ENCODE measurements at places on chromosomes 13 and 19.

DNA sequence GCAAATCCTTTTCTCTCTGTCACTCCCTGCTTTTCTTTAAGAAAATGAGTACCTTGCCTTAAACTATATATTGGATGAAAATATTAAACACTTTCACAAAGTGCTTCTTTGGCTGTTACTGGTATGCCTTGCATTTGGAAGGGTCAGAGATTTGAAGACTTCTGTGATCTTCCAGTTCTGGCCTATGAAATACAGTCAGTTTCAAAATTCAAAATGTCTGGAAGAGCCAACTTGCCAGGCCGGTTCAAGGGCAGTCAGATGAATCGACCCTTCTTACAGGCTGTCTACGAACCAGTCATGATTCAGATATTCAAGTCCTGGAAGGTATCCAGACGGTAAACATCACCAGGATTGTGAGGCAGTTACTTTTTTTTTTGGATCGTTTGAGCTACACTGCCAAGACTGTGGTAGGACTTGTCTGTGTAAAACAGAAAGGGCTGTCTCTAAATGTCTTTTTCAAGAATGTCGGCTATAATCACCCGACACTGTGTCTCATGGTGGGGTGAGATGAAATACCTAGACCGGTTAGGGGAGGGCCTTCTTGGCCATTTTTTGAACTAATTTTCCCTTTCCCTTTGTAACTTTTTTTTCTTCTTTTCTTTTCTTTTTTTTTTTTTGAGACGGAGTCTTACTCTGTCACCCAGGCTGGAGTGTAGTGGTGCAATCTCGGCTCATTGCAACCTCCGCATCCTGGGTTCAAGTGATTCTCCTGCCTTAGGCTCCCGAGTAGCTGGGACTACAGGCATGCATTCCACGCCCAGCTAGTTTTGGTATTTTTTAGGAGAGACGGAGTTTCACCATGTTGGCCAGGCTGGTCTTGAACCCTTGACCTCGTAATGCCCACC lies 11.2 kb downstream of the ACTN4 start:
- no peak for DNase-seq

DNA sequence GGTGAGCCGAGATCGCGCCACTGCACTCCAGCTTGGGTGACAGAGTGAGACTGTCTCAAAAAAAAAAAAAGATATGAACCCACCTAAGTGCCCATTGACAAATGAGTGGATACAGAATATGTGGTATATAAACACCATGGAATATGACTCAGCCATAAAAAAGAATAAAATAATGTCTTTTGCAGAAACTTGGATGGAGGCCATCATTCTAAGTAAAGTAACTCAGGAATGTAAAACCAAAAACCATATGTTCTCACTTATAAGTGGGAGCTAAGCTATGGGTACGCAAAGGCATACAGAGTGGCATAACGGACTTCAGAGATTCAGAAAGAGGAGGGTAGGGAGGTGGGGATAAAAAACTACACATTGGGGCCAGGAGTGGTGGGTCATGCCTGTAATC lies 29.5 kb downstream of the PLA2G4C start:
- DNase-seq: no peak

GRCh38 chr19:13241231-13242104 lies 91.3 kb downstream of the IER2 start:
- no peak for DNase-seq

- DNase-seq: no peak
Observed at GRCh38 chr13:28819046-28819730, 951 bp upstream of the MTUS2 start.

DNA sequence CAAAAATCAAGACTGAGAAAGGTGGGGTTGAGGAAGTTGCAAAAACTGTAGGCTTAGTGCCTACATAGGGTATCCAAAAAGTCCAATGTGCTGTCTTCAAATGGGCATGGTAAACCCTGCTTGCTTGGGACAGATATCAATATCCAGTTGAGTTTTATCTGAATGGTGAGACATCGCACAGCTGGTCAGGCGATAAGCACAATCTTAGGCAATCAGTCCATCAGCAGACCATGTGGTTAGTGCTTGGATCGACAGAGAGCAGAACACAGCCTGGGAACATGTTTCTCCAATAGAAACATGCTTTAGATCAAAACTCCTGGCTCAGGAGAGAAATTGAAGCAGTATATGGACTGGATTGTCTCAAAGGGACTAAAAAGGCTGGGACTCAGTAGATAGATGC lies 151.3 kb upstream of the IPO5 start:
- no peak for DNase-seq

- no peak for DNase-seq
Observed at GRCh38 chr13:24671386-24672113, 8.7 kb upstream of the ATP12A start.

DNA sequence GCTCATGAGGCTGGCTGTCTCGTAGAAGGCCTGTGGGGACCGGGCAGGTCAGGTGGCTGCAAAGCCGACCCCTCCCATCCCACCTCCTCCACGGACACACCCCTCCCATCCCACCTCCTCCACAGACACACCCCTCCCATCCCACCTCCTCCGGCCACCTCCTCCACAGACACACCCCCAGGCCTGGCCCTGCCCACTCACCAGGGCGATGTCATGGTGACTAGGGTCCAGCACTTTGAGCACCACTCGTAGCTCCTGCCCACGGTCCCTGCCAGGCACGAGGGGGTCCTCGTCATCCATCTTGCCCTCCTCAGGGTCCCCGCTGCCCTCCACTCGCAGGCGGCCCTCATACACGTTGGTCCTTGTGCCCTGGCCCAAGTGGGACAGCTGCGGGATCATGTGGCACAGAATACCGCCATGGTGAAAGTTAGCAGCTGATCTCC lies 18.8 kb downstream of the TYK2 start:
- DNase-seq: no peak

- no peak for DNase-seq
Observed at GRCh38 chr19:44848812-44849447, 2.8 kb downstream of the NECTIN2 start.

DNA sequence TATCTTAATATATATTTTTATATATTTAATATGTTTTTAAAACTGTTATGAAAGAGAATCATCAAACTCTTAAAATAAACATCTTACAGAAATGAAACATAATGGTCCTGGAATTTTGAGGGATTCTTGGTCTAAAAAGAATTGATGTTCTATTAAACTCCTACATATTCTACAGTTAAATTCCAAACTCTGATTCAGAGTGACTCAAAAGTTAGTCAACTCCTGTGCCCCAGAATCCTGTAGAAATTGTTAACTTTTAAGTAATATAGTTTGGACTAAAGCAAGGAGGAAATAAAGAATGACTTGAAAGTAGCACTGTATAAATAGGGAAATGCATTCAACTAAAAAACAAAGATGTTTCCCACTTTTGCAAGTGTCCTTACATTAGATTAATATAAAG lies 47.7 kb downstream of the FNDC3A start:
- DNase-seq: no peak

Data from stimulated activated CD8-positive, alpha-beta memory T cell treated with anti-CD3 and anti-CD28 coated beads, Interleukin-12 subunit alpha, Interleukin-12 subunit beta, amount 100 ng/mL, for 4 hours (primary cell).